Activated CD8-positive, alpha-beta memory T cell treated with anti-CD3 and anti-CD28 coated beads, Interleukin-2, amount 10 ng/mL, durations not matched to agents 7 days and 5 days (primary cell): ENCODE measurements at places on chromosomes 16 and 17. TPM values are rescaled to one million over a fixed set of nuclear protein-coding genes. Genes with fewer than 3 reads are reported as not detected.

The TNS4 gene
- 5.8 TPM for total RNA-seq

The KRTAP3-3 gene
- total RNA-seq: not detected

The KRT36 gene
- not detected for total RNA-seq

The AANAT gene
- total RNA-seq: not detected

The C16orf92 gene
- not detected for total RNA-seq

The MILR1 gene
- total RNA-seq: 0.82 TPM

The TBC1D3G gene
- total RNA-seq: not detected

The KRTAP9-8 gene
- total RNA-seq: not detected

The TBC1D3E gene
- not detected for total RNA-seq

The OTOP3 gene
- total RNA-seq: not detected

The PDXDC1 gene
- total RNA-seq: 58.7 TPM

The RHOT1 gene
- 25.7 TPM for total RNA-seq

GRCh38 chr16:50858376-50858775 is 116.5 kb downstream of the CYLD start:
- peak; percentile 27 for DNase-seq

GRCh38 chr17:19728084-19728495 is 11.7 kb upstream of the SLC47A2 start:
- DNase-seq: no peak

DNA sequence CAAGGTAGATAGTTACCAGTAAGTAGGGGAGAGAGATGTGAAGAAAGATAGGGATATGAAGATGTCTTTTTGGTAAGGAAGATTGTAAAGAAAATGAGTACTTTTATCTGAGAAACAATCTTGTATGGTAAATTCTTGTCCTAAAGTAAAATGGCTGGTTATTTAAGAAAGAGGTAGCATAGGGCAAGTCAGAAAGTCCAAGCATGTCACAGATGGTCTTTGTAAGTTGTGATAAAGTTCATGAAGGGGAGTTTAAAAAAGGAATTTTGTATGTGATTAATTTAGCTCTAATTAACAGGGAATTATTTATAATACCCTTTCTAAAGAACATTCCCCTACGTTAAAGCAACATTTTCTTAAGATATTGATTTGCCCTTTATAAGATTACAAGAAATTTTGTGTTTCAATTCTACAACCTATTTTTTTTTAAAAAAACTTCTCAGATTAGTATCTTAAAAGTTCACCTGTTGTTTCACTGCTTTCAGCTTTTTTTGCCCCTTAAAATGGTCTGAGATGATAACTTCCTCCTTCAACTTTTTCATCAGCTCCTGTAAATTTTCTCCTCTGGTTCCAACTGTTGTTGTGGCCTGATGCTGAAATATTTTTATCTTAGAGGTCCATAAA is 16.2 kb upstream of the CPHXL start:
- no peak for DNase-seq

- DNase-seq: no peak
Observed at GRCh38 chr17:70159980-70160379, 9.4 kb upstream of the KCNJ2 start.

DNA sequence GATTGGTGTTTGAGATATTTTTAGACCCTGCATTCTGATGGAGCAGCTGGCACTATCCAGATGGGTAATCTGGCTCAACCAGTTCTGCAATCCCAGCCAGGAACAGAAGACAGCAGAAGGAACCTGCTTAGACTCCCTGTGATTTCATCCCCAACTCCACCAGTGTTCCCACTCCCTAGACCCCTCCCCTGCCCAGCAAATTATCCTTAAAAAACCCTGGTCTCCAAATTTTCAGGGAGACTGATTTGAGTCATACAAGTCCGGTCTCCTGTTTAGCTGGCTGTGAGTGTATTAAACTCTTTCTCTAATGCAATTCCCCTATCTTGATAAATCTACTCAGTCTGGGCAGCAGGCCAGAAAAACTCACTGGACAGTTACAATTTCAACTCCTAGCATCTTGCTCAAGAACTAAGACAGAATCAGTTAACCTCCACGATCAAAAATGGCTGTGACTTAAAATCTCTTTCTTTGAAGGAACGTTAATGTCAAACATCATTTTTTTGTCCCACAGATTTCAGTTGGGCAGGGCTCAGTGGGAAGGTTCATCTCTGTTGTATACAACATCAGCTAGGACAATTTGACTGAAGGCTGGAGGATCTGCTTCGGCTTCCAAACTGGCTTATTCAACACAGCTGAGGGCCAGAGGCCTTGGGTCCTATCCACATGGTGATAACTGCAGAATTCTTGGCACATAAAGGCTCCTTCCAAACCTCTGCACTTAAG is 4.9 kb upstream of the RBL2 start:
- DNase-seq: no peak

DNA sequence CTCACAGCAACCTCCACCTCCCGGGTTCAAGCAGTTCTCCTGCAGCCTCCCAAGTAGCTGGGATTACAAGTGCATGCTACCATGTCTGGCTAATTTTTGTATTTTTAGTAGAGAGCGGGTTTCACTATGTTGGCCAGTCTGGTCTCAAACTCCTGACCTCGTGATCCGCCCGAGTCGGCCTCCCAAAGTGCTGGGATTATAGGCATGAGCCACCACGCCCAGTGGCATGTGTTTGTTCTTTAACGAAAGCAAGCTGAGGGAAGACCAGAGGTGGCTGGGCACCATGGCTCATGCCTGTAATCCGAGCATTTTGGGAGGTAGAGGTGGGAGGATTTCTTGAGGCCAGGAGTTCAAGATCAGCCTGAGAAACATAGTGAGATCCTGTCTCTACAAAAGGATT is 18.1 kb downstream of the TNFRSF13B start:
- no peak for DNase-seq

- no peak for DNase-seq
Observed at GRCh38 chr17:36034127-36034526, 16.4 kb upstream of the CCL23 start.

DNA sequence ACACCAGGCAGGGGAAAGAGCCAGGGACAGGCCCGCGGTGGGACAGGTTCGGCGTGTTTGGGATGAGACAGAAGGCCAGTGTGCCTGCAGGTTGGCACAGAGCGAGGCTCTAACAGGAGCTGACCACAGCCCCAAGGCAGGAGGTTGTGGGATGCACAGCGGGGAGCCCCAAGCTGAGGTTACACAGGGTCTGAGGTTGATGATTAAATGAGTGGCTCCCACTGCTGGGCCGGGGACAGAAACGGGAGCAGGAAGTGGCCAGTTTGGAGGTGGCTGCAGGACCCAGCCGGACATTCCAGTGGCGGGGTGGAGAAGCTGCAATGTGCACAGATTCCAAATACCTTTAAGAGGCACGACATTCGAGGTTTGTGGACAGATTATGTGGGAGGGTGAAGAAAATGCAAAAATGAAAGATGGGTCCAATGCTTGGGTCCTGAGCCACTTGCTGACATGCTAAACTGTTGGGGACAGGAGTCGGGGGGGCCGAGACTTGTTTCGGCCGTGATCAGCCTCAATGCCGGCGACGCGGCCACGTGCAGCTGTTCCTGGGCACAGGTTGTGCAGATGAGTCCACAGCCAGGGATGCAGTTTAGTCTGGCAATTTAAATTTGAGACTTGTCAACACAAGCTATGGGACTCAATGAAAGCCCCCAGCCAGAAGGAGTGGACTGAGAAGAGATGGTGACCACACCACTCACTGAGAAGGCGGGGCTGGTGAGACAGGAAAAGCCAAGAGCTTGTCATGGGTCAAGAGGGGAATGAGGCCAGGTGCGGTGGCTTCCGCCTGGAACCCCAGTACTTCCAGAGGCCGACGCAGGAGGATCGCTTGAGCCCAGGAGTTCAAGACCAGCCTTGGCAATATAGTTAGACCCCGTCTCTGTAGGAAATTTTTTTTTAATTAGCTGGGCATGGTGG is 8.7 kb downstream of the ENPP7 start:
- DNase-seq: no peak

GRCh38 chr16:4414187-4414917 is 2.0 kb downstream of the CORO7 start:
- peak; percentile 98 for DNase-seq

DNA sequence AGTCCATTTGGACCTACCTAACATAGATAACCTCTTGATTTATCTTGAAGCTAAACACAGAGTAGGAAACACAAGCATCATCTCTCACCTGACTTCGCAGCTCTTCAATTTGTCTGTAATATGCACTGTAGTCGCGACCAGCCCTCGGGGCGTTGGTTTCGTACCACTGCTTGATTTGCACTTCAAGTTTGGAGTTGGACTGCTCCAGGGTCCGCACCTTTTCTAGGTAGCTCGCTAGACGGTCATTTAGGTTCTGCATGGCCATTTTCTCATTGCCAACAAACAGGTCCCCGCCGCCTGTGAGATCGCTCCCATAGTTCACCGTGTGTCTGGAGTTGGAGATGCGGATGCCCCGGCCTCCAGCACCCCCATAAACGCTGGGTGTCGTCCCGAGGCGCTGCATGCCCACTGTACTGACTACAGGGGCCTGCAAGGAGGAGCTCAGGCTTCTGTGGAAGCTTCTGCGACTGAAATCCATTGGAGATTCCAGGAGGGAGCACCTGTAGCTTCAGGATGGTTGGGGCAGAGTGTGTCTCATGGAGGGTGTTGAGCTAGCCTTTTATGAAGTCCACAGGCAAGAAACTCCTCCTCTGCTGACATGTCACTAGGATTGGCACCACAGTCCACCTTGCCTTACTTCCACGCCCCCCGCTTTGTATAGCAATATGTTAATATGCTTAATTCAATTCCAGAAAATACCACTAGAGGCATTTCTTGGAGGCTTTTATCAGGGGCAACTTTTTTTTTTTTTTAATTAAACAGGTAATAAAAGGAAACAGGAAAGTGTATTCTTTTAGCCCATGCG is at the start of gene KRT20:
KRT20 (minus strand) TSS at position 535 of the 805 bp plus-strand sequence; CDS start at position 478, 57 bp downstream.
- DNase-seq: no peak

DNA sequence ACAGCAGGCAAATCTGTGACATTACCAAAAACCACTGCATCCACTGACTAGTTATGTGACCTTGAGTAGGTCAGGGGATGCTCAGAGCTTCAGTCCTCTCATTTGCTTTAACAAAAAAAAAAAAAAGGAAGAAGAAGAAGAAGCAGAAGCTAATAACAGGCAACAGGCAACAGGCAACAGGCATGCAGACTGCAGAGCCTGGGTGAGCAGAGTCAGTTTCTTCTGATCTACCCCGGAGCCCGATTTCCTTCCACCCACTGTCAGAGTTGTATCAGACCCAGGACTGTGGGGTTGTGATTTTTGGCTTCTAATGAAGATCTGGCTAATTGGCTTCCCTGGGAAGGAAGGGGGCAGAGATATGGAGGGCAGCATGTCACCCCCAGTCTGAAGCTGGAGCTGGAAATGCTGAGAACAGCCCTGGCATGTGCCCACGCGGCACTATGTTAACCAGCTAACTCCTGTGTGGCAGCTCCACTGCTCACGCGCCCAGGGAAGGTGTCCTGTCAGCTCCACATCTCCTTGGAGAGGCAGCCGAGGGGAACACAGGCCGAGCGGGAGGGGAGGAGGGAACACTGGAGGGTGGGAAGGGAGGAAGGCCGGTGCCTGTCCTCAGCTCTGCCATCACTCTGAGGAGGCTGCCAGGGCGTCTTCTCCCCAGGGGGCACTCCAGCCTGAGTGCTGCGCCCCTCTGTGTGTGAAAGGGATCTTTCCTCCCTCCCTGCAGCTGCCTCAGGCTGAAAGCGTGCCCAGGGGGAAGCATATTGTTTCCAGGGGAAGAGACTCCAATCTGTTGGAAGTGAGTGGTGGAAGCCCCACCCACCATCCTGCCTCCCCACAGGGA is 17.6 kb downstream of the SRCIN1 start:
- DNase-seq: no peak

DNA sequence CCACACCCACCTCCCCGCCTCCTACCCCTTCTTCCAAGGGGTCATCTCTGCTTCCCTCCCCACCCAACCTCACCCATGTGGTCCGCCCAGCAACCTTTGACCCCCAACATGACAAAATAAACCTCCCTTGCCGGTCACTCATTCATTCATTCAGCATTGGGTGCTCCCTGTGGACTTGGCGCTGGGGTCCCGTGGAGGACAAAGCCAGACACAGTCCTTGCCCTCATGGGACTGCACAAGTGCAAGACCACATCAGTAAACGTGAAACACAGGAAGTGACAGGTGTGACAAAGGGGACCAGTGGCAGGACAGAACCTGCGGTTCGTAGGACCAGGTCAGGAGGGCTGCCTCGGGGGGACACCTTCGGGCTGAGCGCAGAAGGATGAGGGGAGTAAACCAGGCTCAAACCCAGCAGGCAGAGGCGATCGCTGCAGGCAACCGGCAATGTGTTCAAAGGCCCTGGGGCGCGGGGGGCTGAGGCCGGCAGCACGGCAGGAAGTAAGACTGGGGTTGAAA is 185.4 kb downstream of the SEC14L1 start:
- DNase-seq: no peak

DNA sequence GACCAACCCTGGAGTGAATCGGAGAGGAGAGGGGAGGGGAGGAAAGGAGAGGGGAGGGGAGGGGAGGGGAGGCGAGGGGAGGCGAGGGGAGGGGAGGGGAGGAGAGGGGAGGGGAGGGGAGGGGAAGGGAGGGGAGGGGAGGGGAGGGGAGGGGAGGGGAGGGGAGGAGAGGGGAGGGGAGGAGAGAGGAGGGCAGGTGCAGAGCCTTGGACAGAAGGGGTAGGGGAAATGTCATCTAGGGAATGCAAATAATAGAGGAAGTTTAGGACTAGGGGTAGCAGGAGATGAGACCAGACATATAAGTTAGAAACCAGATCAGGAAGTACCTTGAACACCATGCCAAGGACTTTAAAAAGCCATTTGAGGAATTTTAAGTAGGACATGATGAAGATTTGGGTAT is 119.8 kb downstream of the RBFOX3 start:
- DNase-seq: no peak
